ENCODE measurements at places on chromosomes 4 and X.

DNA sequence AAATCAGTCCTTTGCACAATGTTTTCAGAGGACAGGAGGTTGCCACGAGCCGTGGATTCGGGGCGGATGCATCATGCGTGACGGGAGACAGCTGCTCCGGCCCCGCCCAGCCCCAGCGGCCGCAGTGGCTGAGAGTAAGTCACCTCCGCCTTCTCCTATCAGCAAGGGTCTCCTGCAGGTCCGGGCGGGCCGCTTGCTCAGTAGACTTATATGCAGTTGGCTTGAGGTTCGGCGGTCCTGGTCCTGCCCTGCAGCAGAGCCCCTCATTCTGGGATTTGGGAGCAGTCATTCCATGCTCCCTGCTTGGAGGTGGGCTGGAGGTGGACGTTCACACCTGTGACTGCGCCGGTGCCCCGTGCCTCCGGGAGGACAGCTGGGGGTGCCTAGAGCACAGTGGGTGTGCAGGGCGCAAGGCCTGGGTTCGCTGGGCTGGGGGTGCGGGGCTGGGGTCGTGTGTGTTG lies 86.3 kb upstream of the ADRA2C start:
- DNase-seq, result no peak

DNA sequence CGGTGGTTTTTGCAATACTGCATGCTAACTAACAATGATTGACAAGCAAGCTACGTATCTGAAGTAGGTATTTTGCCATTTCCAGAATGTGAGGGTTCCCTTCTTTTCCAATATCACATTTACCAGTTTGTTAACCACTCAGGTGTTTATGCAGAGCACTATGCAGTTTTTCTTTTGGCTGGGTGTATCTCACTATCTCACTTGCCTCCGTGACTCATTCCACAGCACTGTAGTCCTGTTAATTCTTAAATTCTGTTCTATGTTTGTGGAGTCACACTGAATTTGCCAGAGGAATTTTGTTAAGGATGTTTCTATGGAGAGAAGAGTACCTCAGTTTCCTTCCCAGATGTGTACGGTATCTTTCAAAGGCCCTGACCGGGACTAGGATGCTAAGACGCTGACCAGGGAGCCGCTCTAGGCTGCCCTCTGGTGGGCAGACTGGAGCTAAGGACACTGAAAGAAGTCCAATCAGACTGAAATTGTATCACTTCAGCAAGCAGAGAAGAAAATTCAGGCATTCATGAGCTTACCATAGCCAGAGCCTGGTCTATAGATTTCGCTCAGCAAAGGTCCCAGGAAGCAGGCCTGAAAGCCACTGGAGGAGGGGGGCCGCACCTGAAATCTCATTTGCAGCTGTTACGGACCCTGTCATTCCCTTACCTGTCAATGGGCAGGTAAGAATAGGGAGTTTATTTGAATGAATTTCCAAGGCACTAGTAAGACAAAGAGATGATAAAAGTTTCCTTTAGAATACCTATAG lies 388.4 kb upstream of the SPOCK3 start:
- DNase-seq, result peak; percentile 53

DNA sequence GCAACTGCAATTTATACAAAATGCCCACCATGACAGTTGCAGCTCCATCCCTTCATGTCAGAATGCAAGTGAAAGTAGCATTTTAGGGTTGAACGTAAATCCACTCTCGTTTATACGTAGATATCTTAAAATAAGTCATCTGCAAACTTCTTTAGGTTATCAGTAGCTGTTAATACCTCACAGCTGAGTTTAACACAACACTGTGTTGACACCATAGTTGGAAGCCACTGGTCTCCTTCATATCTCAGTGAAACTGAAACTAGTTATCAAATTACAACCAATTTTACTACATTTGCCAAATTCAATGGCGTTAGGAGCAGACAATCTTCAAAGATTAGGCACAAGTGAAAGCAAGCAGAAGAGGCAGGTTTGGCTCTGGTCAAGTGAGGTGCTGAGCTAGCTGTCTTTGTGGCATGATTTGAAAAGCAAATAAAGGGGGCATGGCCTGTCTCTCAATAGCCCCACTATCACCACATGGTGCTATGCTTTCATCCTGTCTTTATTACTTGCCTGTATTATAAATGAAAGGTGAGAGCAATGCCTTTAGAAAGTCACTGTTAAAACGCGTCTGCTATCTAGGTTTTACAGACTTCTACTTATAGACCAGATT lies 12.3 kb downstream of the PPP3CA start:
- no peak for DNase-seq

DNA sequence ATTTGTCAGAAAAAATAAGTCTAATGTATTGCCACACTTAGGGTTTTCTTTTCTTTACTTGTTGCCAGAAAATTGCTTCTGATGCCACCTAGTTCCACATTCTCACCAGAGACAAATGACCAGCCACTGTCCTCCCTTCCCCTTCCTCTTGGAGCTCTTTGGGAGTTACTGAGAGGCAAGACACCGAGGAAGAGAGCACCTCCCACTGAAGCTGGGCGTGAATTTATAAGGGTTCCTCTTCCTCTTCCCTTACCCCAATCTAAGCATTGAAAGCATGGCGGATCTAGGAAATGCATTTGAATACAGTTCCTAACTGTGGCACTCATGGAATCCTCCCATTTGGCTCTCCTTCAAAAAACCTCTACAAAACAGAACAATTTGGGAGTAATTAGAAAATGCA lies 30.0 kb downstream of the ANXA3 start:
- no peak for DNase-seq

DNA sequence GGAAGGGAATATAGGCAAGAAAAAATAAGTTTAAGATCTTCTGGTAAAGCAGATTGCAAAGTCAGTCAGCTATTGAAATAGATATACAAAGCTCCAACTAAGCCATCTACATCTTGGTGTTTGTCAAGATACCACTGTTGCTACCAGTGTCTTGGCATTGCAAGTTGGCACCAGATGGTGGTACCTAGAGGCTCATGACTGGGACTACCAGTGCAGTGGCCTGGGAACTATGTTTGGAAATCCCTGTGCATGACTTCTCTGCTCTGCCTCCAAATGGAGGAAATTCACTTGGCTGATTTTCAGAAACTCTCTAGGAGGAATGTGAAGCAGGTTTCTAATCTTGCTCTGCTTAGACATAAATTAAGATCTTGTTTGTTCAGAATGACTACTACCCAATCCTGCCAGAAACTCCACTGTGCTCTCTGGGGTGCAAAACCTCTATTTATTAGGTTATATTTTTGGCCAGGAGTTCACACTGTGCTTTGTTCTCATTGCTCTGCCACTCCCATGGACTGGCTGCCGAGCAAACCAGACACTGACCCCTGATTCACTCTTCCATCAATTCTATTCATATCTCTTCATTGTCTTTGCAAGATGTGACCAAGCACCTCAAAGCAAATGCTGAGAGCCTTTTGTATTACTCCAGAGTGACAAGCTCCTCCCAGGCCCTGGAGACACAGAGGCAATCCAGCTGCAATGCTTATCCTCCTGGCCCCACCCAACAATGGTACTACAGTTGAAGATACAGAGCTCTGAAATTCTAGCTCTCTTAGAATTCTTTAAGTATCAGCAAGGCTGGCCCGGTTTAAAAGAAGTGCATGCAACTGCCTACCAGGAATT lies 272.3 kb upstream of the FGF16 start:
- DNase-seq, result no peak

- DNase-seq, result no peak
These were observed 61.2 kb downstream of the PASD1 start for GRCh38 chrX:151624677-151625076.

DNA sequence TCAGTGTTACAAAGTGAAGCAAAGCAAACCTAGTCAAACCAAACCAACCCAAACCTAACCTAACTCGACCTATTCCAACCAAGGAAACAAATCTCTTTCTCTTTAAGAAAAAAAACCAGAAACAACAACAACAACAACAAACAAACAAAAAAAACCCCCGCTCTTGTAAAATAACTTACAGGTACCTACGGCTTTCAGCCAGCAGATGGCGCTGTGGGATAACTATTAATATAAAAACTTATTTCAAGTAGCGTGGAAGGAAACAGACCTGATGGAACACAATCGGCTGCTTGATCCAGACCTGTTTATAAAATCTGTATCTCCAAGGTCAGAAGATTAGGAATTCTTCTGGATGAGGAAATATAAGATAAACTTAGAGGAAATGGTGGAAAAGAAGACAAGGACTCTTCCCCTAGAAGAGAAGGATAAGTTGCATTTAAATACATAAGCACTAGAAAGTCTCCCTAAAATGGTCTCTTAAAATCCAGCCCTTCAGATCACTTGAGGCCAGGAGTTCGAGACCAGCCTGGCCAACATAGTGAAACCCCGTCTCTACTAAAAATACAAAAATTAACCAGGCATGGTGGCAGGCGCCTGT lies 34.4 kb upstream of the CDKL5 start:
- DNase-seq, result peak; percentile 42

DNA sequence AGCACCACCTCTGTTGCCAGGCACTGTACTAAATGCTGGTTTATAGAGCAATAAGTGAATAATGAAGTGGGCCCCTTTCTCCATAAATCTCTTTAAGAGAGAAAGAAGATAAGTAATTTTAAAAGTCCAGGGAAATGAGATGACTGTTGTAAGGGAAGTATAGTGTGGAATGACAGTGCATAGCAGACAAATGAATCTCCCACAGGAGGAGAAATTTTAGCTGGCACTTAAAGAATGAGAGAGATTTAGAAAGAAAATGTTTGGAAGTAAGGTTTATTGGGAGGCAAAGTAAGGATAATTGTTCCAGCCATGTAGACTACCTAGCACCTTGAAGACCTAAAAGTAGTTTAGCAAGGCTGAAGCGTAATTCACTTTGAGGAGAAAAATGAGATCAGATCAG lies 1081.1 kb upstream of the PABPC4L start:
- DNase-seq, result no peak

GRCh38 chr4:151031831-151032605 lies 16.9 kb upstream of the LRBA start:
- DNase-seq, result peak; percentile 40

GRCh38 chr4:169311643-169312365 lies 41.0 kb upstream of the SH3RF1 start:
- DNase-seq, result peak; percentile 60

- no peak for DNase-seq
These were observed 60.5 kb upstream of the CITED1 start for GRCh38 chrX:72366178-72366577.

DNA sequence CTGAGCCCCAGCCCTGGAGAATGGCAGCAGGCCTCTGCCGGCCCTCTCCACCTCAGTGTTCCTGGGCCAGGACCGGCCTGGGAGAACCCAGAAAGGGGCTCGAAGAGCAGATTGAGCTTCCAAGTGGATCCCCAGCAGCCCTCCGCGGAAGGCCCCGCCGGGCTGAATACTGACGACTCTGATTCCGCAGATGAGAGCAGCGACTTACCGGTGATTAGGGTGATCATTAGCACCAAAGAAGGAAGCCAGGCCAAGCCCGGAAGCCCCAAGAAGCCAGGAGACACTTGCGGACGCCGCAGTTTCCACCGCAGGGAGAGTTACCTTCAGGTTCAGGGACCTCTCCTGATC lies 876 bp downstream of the LOC101059915 start:
- no peak for DNase-seq

DNA sequence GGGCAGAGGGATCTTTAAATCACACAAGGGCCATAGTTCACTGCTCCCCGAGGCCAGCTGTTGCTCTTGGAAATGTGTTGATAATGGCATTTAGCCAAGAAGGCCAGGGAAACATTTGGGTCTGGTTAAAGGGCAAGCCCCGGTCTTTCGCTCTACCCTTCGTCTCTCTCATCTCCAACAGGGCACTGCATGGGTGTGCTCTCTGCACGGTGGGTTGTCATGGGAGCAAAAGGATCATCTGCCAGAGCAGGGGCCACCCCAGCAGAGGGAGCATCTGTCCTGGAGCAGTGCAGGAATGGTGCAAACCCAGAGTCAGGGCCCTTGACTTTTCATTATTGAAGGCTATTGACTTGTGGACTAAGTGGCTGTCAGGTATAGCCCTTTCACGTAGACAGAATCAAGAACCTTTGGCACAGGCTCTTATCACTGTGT lies 22.7 kb upstream of the PGRMC2 start:
- DNase-seq, result no peak

Measured in GM10248 (cell line).